ENCODE measurements at places on chromosomes 3 and 15. TPM values are rescaled to one million over a fixed set of nuclear protein-coding genes. Genes with fewer than 3 reads are reported as not detected.

DNA sequence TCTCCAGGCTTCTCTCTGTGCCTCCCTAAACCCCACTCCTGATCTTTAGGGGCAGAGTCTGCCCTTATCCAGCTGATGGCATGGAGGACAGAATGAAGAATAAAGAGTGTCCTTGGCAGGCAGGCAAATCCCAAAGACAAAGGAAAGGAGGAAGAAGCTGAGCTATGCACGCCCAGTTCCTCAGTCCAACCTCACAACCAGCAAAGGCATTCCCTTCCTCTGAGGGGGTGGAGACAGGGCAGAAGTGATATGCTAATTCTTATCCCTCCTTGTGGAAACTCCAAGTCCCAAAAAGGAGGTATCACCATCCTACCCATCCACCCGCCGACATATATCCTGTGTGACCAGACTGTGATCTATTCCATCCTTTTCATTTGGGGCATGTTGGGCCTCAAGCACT lies 10.5 kb upstream of the CCDC54 start:
- no peaks in the 10 kb centered on the region for H3K36me3 ChIP-seq
- no peak overlapping the region for H3K4me3 ChIP-seq
- H3K27ac ChIP-seq = no peak overlapping the region

- no peaks in the 10 kb centered on the region for H3K4me1 ChIP-seq
- no peak for DNase-seq
- no peak overlapping the region for H3K27ac ChIP-seq
Observed at GRCh38 chr3:127985655-127986225, 66.5 kb upstream of the SEC61A1 start.

- H3K27ac ChIP-seq = no peak overlapping the region
- no peaks in the 10 kb centered on the region for H3K27me3 ChIP-seq
Observed at GRCh38 chr3:50139308-50139707, 15.8 kb upstream of the SEMA3F start.

NOX5 gene
- total RNA-seq = 0.20 TPM

GPR62 gene
- total RNA-seq = 1.2 TPM

GRCh38 chr3:107284612-107285011 lies 92.6 kb upstream of the CCDC54 start:
- no peak overlapping the region for H3K27ac ChIP-seq
- H3K36me3 ChIP-seq = no peaks in the 10 kb centered on the region
- H3K4me1 ChIP-seq = no peaks in the 10 kb centered on the region
- H3K27me3 ChIP-seq = no peaks in the 10 kb centered on the region

DNA sequence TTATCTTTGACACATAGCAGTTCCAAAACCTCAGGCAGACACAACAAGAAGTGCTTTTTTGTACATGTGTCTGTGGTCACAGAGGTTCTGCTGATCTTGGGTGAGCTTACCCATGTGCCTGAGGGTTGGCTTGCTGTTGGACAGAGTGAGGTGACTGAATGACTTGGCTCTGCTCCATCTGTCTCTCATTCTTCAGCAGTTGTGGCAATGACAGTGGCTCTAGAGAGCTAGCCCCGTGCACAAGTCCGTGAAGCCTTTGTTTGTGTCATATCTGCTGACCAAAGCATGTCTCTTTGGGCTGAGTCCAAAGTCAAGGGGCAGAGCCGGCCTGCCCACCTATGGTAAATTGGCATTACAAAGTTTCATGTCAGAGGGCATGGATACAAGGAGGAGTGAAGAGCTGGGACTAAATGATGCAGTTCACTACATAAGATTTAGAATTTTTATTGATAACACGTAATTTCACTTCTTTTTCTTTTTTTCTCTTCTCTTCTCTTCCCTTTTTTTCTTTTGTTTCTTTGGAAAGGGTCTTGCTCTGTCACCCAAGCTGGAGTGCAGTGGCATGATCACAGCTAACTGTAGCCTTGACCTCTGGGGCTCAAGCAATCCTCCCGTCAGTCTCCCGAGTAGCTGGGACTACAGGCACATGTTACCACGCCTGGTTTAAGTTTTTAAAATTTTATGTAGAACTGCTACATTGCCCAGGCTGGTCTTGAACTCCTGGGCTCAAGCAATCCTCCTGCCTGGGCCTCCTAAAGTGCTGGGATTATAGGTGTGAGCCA lies 77.9 kb downstream of the ITPR1 start:
- no peak overlapping the region for H3K4me3 ChIP-seq
- DNase-seq = no peak
- H3K27me3 ChIP-seq = no peaks in the 10 kb centered on the region
- no peak overlapping the region for H3K27ac ChIP-seq

GRCh38 chr3:122793568-122794416 lies at the start of gene HSPBAP1:
HSPBAP1 (minus strand) TSS chr3:122793831; CDS start chr3:122793680, 151 bp downstream.
- no peaks in the 10 kb centered on the region for H3K27me3 ChIP-seq
- peak within 1 kb of the TSS; percentile 93 for H3K4me3 ChIP-seq
- no peaks in the 10 kb centered on the region for H3K36me3 ChIP-seq
- peak; percentile 80 for DNase-seq
- H3K4me1 ChIP-seq = peaks cover 5% of the 10 kb centered on the region

GRAMD1C gene
- 10.5 TPM for total RNA-seq

GRCh38 chr15:98684995-98685525 lies 36.7 kb downstream of the IGF1R start:
- H3K27ac ChIP-seq = no peak overlapping the region
- peaks cover 7% of the 10 kb centered on the region for H3K4me1 ChIP-seq
- no peak for DNase-seq
- H3K36me3 ChIP-seq = no peaks in the 10 kb centered on the region
- no peak overlapping the region for H3K4me3 ChIP-seq

TMEM40 gene
- 0.50 TPM for total RNA-seq

- DNase-seq = no peak
- H3K4me1 ChIP-seq = no peaks in the 10 kb centered on the region
Observed at GRCh38 chr3:142492184-142492583, 44.3 kb upstream of the XRN1 start.

- no peaks in the 10 kb centered on the region for H3K27me3 ChIP-seq
- H3K27ac ChIP-seq = no peak overlapping the region
- H3K4me3 ChIP-seq = no peak overlapping the region
- DNase-seq = no peak
Observed at GRCh38 chr3:45960289-45960688, 17.0 kb downstream of the CXCR6 start.

- H3K27me3 ChIP-seq = no peaks in the 10 kb centered on the region
- no peak overlapping the region for H3K27ac ChIP-seq
- no peak for DNase-seq
- peaks cover 33% of the 10 kb centered on the region for H3K4me1 ChIP-seq
Observed at GRCh38 chr3:10883478-10884234, 67.6 kb downstream of the SLC6A11 start.

DNA sequence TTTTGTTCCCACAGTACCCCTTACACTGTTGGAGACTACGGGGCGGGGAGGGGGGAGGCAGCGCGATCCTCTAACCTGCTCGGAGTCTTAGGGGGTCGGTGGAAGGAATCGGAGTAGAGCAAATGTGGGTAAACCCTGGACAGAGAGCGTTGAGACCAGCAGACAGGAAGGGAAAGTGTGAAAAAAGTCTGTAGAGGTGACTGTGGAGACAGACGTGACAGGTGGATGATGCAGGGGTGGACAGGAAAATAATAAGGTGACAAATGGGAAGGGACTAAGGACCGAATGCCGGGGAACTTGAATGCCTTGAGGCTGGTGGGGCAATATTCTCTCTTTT lies 424 bp downstream of the EAF2 start:
- no peaks in the 10 kb centered on the region for H3K36me3 ChIP-seq
- no peaks in the 10 kb centered on the region for H3K4me1 ChIP-seq
- H3K27ac ChIP-seq = peak overlapping the region; percentile 72
- no peaks in the 10 kb centered on the region for H3K27me3 ChIP-seq

CCR1 gene
- 7.1 TPM for total RNA-seq

DNA sequence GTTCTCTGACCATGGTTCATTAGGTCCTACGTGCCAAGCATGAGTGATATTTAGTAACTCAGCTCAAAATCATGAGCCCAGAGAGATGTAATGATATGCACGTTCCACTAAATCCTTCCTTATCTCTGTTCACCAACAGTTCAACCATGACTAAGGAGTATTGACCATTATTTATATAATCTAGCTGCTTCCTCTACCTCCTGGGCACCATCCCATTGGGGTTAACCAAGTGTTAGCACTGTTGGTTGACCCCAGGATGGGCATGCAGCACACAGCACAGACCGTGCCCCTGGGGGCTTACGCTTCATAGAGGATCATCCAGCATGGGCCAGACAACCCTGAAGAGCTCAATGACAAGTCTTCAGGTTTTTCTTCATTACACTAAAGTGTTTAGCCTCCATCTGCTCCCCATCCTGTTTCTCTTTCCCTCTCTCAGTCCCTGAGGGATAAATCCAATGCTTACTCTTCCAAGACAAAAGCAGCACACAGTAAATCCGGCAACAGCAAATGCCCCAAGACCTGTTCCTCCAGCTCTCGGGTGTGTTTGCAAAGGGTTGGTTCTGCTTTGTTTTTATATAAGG lies 10.4 kb downstream of the FAM174B start:
- H3K36me3 ChIP-seq = no peaks in the 10 kb centered on the region
- no peak overlapping the region for H3K4me3 ChIP-seq
- H3K27ac ChIP-seq = no peak overlapping the region
- H3K27me3 ChIP-seq = no peaks in the 10 kb centered on the region

DNA sequence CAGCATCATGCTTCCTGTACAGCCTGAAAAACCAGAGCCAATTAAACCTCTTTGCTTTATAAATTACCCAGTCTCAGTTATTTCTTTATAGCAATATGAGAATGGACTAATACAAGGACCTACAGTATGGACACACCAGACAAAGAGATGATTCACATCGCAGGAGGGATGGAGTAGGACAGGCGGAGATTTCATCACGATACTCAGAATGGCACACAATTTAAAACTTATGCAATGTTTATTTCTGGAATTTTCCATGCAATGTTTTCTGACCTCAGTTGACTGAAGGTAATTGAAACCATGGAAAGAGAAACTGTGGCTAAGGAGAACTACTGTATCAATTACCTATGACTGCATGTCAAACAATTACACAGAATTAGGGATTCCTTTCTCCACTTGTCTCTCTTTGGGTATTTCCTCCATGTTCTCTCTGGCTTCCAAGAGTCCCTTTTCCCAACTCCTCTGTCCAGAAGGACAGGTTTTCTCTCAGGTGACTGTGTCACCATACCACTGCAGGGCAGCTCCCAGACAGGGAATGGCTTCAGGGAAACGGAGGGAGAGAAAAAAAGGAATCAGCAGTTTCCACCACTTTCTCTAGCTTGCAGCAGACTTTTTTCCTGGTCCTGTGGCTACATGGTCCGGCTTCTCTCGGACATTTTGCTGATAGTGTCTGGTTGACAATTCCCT lies 3.0 kb upstream of the ANO10 start:
- no peaks in the 10 kb centered on the region for H3K27me3 ChIP-seq
- H3K4me1 ChIP-seq = peaks cover 8% of the 10 kb centered on the region
- no peak overlapping the region for H3K27ac ChIP-seq
- DNase-seq = no peak

DNA sequence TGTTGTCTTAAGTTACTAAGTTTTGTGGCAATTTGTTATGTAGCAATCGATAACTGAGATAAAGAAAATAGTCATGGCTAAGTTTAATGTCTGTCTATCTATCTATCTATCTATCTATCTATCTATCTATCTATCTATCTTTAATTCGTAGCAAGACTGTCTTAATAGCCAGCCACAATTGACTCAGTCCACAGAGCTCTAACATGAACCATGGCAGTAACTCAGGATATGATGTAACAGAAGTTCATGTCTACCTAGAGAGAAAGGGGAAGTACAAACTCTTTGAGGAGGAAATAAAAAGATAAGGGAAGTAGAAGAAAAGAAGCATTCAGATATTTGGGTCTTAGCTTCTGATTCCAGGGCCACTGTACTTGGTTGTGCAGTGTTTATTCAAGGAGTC lies 61.5 kb upstream of the FNDC3B start:
- H3K27ac ChIP-seq = no peak overlapping the region
- no peaks in the 10 kb centered on the region for H3K4me1 ChIP-seq
- no peaks in the 10 kb centered on the region for H3K36me3 ChIP-seq

- DNase-seq = no peak
- no peaks in the 10 kb centered on the region for H3K27me3 ChIP-seq
- no peak overlapping the region for H3K27ac ChIP-seq
- H3K36me3 ChIP-seq = no peaks in the 10 kb centered on the region
- H3K4me3 ChIP-seq = no peak overlapping the region
Observed at GRCh38 chr15:32886459-32886858, 168.7 kb downstream of the GREM1 start.

DNA sequence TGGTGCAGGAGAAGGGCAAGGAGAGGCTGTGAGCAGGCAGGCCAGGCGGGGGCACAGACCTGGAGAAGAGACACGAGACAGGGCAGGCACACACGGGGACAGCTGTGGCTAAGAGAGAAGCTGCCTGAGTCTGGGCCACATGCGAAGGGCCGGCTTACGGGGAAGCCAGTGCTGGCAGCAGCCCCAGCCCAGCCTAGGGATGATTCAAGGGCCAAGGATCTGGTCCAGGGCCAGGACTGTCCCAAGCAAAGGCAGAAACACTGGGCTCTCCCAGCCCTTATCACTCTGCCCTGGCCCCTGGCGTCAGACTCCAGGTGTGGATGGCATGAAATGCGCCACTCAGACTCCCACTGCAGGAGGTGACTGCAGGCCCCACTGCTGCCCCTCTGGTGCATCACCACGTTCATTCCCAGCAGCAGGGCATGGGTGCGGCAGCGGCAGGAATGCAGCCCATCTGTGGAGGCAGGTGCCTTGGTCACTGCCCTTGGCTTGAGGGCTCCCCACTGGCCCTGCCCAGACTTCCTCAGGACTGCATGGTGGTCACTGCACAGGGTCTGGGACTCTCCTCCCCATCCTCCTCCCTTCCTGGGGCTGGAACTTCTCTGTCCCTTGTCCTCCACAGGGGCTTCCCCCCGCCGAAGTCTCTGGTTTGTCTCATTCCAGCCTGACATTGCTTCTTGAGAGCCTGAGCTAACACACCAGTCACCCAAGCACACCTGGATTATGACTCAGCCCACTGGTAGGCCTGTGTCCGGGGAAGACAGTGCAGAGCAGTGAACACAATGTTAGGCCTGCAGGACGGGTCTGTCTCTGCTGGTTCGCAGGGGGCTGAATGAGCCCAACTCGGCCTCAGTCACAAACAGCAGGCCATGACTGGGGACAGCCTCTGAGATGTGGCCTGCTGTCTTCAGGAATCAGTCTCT lies 69.3 kb downstream of the TBC1D2B start:
- peaks cover 39% of the 10 kb centered on the region for H3K36me3 ChIP-seq
- no peak overlapping the region for H3K4me3 ChIP-seq
- H3K27ac ChIP-seq = peak overlapping the region; percentile 76
- DNase-seq = no peak

DNA sequence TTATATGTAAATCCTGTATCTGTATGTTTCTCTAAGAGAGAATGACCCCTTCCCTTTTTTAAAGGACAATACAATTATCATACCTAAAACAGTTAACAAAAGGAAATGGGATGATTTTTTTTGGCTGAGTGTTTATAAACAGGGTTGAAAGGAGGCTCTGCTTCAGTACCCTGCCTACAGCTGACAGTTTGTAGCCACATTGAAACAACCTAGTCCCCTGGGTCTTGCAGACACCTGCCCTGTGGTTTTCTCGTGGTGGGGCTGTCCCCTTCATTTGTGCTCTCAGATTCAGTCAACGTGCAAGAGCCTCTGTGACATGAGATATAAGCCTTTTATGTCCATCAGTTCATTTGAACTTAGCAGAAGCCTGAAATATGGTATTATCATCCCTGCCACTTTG lies 2.3 kb upstream of the HMCES start:
- no peak for DNase-seq
- no peaks in the 10 kb centered on the region for H3K27me3 ChIP-seq
- H3K4me3 ChIP-seq = no peak overlapping the region
- no peak overlapping the region for H3K27ac ChIP-seq

- H3K4me1 ChIP-seq = peaks cover 51% of the 10 kb centered on the region
- H3K4me3 ChIP-seq = no peak overlapping the region
- DNase-seq = no peak
- no peaks in the 10 kb centered on the region for H3K36me3 ChIP-seq
Observed at GRCh38 chr15:68616397-68616796, 37.6 kb downstream of the CORO2B start.

Data from spinal cord (tissue), 10 donors.